Islet precursor cell (in vitro differentiated cells): ENCODE measurements at places on chromosomes 5 and 9.
A peak's percentile ranks its signal among the peaks of the same experiment; 100 is the strongest.

DNA sequence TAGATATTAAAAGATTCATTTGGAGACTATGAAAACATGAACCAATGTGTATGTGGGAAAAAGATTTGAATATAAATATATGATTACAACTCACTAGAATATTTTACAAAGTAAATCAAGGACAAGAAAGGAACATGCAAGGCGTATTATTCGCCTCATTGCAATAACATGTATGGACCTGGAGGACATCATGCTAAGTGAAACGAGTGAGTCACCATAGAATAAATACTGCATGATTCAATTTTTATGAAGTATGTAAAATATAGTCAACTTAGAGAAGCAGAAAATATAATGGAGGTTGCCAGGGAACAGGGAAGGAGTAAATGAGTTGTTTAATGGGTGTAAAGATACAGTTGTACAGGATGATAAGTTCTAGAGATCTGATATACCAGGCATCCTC is 4.9 kb downstream of the TXNDC8 start:
- no peak for DNase-seq

DNA sequence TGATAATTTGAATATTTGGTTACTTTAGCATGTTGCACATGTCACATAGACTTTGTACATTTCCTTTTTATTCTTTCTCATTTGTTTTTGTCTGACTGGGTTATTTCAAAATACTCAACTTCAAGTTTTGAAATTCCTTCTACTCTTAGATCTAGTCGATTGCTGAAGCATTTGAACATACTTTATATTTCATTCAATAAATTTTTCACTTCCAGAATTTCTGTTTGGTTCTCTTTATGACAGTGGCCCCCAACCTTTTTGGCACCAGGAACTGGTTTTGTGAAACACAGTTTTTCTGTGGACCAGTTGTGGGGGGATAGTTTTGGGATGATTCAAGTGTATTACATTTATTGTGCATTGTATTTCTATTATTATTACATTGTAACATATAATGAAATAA is 119.8 kb downstream of the COX7C start:
- no peak for DNase-seq

DNA sequence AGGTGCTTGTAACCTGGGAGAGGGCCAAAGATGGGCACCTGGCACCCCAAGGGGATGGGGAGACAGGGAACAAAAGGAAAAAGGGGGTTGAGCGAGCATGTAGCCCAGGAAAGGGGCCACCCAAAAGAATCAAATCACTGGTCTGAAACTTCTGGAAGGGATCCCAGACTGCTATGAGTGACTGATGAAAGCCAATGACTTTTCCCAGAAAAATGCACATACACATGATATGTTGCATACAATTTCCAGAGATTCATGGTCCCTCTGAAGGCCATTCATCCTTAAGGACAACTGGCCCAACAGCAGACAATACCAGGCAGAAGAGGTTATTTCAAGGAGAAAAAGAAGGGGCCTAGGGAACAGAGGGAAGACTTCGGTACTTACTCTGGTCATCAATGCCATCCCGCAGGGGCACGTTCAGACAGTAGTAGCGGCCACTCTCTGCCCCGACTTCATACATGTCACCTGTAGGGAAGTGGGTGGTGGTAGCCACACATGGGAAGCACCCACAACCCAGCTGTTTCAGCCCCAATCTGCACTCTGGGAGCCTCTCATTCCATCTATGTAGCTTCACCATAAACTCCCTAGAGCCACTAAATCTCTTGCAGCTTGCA is 8.4 kb downstream of the HDAC3 start:
- no peak for DNase-seq

- no peak for DNase-seq
Measured at GRCh38 chr9:114105236-114105635, 6.1 kb upstream of the KIF12 start.

- DNase-seq, result no peak
Measured at GRCh38 chr9:4964540-4964939, 20.5 kb upstream of the JAK2 start.

DNA sequence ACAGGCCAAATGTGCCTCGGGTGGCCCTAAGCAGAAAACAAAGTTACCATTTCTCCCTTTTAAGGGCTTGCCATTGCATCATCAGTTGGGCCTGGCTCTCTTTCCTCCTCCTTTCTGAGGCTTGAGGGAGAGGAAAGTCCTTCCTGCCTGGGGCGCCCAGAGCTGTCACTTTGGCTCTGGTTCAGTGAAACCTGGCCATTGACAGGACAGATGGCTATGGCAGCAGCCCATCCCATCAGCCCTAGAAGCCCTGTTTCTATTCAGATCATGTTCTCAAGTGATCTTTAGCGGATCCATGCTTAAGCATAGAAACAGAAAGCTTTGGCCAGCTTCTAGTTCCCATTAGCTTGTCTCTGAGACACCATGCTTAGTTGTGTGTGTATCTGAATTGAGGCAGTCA is 293.4 kb downstream of the YTHDC2 start:
- DNase-seq, result peak; percentile 74
